NCI-H2081 treated with DMSO at 0.1 percent for 48 hours (cell line): ENCODE measurements at places on chromosomes 7 and 10.

DNA sequence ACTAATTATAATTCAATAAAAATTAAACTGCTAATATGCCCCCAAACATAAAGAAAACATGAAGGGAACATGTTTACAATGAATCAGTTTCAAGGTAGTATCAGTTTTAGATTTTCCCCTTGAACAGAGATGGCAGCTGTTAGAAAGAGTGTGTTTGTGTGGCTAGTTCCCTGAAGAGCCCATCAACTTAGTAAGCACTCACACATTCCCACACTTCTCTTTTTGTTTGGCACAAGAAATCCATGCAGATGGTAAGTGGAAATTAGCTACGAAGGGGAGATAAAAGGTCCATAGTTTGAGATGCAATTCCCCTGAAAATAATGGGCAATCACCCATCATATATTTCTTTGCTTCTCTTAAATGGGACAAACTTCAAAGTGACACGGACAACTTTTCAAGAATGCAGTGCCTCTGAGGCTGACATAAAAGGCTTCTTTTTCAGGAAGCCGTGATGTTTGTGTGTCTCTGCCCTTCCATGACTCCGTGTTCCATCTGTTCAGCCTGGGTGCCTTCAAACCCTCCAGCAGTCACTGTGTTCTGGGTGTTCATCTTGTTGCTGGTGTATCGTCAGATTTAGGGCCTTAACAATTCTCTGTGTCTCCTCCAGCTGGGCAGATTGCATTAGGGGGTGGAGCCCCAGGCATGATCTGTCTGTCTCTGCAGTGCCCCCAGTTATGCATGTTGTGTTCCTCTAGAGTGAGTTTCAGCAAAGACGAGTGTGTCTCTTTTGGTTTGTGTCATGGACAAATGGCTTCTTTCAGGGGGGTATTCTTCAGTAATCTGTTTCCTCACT lies 259.5 kb upstream of the NPY start:
- no peak for DNase-seq

GRCh38 chr7:147909431-147910148 lies 681.0 kb upstream of the C7orf33 start:
- DNase-seq: no peak

DNA sequence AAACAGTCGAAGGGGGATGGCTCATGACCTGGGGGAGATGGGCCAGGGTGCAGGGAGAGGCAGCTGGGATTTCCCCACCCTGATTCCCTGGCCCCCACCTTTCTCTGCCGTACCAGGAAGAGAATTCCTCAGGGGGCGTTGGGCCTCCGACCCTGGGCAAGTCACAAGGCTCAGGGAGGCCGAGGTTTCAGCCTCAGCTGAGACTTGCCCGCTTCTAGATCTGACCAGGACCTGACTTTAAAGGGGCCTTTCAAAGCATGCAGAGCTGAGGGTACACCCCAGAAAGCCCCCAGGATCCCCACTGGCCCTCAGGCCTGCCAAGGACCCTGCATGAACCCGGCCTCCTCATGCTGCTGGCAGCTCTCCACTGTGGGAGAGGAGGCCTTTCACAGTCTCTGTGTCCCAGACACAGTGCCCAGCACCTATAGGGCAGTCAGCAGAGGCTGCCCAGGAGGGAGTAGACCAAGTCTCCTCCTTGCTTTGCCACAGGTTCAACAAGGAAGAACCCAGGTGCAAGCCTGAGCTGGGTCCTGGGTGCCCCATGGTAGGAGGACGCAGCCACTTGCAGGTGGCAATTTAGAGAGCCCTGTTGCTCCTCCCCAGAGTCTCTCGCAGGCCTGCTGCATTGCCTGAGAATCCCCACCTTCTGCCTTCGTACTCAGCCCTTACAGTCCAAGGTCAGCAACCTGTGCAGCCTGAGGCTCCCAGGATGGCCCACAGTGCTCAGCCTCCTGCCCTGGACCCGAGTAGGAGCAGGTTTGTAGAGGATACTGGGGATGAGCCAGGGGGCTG lies 89.3 kb downstream of the CHST15 start:
- DNase-seq: no peak

DNA sequence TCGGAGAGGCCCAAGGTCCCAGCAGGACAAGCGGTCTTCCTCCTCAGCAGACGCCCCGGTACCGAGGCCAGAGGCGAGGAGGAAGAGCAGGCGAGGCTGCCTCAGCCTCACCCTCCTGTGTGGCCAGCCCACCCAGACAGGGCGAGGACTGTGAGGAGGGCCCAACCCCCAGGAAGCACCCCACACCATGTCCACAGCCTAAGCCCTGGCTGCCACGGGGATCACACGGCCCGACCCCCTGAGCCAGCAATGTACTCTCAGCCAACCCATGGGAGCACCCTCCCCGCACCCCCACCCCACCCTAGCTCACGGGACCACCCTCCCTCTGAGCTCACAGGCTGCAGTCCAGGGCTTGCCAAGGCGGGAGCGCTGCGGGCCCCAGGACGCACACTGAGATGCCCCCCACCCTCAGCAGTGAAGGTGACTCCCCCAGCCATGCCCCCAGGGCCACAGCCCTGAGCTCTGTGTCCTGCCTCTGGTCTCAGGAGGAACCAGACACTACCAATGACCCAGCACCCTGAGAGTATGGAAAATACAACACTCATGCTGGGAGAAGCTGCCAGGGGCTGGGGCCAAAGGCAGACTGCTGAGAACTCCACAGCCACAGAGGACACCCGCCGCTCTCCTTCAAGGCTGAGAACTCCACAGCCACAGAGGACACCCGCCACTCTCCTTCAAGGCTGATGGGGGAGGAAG lies 93.6 kb downstream of the MAD1L1 start:
- no peak for DNase-seq

DNA sequence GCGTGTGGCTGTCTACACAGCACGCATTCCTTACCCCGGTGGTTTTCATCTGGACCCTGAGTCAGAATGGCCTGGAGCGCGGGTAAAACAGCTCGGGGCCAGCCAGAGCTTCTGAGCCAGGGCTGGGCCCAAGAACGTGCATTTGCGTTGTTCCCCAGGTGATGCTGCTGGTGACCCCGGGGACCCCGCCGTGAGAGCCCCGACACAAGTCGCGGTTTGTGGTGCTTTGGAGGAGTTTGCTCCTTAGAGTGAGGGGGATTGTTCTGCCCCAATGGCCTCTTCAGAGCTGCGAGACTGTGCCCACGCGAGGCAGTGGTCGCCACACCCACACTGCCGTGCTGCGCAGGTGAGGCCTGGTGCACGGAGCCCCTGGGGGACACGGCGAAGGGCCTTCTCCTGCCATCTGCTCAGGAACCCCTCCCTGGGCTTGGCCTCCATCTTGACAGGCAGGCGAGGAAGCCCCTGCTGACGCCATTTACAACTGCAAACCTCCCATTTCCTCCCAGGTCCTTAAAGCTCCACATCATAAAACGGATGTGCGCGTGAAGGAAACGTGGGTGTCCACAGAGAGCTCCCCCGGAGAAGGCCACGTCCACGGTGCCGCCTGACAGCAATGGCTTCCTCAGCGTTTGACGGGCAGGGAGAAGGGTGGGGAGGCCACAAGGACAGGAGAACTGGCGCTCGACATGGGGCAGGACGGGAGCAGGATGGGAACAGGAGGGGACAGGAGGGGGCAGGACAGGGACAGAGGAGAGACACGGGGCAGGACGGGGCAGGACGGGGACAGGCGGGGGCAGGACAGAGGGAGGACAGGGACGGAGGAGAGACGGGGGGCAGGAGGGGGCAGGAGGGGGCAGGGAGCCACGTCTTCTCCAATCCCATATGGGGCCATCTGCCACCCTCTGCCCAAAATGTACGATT lies 477.2 kb downstream of the DNAJB6 start:
- DNase-seq: no peak

DNA sequence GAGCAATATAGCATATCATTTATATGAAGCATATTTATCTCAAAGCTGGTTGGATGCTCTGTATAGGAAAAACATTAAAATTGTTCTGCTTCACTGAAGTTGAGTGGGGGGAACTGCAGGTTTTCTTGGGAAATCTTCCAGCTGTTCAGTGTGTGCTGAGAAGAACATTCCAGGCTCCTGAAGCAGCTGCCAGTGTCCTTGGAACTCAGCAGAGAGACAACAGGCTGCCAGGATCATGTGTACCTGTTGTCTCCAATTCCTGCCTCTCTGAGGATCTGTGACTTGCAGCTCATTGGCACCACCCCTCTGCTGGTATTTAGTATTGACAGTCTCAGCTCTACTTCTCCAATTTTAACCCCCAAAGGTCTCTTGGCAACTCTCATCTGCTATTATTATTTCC lies 42.3 kb upstream of the PRKG1 start:
- DNase-seq: no peak

- DNase-seq: no peak
Observed at GRCh38 chr7:15279640-15280039, 282.2 kb downstream of the AGMO start.

DNA sequence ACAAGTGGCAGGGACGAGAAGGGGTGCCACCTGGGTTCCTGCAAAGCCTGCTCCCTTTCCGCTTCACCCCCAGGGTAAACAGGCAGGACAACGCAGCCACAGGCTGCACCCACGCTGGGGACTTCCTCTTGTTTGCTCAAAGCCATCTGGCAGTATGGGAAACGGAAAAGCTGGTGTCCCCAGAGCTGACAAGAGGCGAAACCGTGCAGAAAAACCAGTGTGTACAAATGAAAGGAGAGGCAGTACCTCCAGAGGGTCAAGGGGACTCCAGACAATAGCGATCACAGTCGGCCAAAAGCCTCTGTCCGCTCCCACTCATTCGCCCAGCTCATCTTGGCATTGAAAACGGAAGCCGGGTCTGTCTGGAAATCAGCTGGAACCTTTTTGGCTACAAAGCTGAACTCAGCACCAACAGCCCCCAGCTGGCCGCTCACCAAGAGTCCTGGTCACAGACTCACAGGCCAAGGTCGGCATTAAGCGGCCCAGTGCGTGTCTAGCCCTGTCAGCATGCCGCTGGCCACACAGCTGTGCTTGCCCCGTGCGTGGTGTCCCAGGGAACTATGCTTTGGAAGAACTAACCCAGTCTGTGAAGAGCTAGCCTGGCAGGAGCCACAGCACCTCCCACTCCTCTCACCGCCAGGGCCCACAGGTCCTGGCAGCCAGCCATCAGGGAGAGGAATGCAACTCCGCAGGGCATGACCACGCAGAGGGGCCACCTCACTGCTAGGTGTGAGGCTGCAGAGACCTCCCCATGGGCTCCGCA lies 10.4 kb downstream of the TNS3 start:
- peak; percentile 76 for DNase-seq

DNA sequence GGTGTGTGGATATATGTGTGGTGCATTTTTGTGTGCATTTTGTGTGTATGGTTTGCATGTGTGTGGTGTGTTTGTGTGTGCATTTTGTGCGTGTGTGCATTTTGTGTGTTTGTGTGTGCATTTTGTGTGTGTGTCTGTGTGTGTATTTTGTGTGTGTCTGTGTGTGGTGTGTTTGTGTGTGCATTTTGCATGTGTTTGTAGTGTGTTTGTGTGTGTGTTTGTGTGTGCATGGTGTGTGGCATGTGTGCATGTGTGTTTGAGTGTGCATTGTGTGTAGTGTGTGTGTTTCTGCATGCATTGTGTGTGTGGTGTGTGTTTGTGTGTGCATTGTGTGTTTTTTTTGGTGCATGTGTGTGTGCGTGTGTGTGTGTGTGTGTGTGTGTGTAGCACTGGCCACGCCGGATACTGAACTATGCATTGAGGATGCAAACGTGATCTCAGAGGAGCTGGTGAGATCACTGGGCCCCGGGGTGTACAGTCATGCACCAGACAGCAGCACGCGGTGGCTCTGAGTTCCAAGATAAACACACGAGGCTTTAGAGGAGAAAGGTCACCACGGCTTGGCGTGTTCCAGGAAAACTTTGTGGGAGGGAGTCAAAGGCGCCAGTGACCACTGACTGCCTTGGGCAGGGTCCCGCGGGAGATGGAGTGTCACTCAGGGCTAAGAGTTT lies 106.6 kb upstream of the SHH start:
- DNase-seq: no peak

GRCh38 chr10:24825551-24825950 lies 101.9 kb upstream of the ARHGAP21 start:
- DNase-seq: no peak

GRCh38 chr10:103096130-103096529 lies 96.9 kb downstream of the NT5C2 start:
- DNase-seq: no peak

DNA sequence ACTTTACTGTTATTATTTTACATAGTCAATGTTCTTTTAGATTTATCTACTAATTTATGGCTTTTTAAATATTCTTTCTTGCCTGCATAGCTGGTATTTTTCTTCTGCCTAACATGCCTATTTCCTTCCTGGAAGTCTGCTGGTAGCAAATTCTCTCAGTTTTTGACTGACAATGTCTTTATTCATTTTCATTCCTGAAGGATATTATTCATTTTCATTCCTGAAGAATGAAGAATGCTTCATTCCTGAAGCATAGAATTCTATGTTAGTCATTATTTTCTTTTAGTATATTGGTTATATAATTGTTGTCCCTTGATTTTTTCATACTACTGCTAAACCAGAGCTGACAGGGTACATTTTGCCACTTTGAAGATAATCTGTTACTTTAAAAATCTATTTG lies 41.8 kb downstream of the TMEM168 start:
- no peak for DNase-seq

DNA sequence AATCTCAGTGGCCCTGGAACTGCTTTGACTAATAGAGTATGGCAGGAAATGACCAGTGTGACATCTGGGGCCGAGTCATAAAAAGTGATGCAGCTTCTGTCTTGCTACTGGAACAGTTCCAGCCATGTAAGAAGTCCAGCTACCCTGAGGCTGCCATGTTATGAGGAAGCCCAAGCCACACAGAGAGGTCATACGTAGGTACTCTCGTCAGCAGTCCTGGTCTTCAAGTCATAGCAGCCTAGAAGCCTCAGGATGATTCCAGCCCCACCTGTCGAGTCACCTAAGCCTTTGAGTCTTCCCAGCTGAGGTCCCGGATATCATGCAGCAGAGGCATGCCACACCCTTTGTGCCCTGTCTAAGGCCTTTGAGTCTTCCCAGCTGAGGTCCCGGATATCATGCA lies 92.1 kb downstream of the PPP1R3C start:
- DNase-seq: no peak

DNA sequence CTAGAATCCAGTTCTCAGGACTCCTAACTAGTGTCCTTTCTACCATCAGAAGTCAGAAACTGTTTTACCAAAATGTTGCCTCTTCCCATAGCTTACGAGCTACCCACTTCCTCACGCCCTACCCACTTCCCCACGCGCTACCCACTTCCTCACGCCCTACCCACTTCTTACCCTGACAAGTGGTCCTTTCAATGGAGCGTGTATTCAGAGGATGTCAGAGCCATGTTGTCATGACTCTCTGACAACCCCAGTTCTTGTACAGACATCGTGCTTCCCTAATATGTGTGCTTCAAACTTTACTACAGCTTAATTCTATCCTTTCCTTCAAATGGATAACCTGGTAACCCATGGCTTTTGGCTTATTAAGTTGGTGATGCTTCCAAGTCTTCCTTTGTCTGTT lies 84.8 kb upstream of the PHF14 start:
- DNase-seq: no peak
